ENCODE measurements at places on chromosomes 13 and 19.

- no peak for DNase-seq
These were observed 5.1 kb downstream of the TBC1D17 start for GRCh38 chr19:49882643-49883042.

GRCh38 chr19:49455773-49456172, 2.7 kb downstream of the ALDH16A1 start:
- no peak for DNase-seq

GRCh38 chr13:50677258-50677657, 166.2 kb downstream of the DLEU7 start:
- no peak for DNase-seq

DNA sequence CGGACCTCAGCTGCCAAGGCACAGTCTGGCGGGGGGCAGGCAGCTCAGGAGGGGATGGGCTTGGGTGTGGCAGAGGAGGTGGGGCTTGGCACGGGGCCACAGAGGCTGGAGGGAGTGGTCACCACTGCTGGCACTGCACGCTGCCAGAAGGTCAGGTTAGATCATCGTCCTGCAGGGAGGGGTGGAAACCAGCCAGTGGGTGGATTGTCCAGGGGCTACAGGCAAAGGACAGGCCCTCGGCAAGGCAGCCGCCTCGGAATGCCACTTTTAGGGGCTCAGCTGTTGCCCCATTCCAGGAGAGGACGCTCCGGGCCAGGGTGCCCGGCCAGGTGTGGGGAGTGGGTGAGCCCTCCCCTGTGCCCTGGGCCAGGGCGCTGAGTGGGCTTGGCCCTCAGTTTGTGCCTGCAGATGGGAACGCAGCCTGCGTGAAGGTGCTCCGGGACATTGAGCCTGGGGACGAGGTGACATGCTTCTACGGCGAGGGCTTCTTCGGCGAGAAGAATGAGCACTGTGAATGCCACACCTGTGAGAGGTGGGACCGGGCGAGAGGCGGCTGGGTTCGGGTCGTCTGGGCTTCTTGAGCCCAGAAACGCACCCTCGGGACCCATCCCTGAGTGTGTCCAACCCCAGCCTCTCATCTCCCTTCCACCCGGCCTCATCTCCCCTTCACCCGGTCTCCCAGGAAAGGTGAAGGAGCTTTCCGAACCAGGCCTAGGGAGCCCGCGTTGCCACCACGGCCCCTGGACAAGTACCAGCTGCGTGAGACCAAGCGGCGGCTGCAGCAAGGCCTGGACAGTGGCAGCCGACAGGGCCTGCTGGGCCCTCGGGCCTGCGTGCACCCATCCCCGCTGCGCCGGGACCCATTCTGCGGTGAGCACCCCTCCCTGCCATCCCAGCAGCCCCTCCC, 6.4 kb downstream of the KMT5C start:
- DNase-seq: no peak
